Activated CD4-positive, alpha-beta T cell treated with anti-CD3 and anti-CD28 coated beads, Interleukin-2, Interleukin-4, amounts not matched to agents 100 ng/mL and 50 ng/mL, durations not matched to agents 16 hours and 8 hours (primary cell): ENCODE measurements at places on chromosomes 7 and 10.

- DNase-seq = peak; percentile 11
Measured at GRCh38 chr7:101816595-101817470, 593 bp upstream of the CUX1 start.

GRCh38 chr10:128417826-128418225 is 291.6 kb upstream of the MKI67 start:
- DNase-seq = no peak

DNA sequence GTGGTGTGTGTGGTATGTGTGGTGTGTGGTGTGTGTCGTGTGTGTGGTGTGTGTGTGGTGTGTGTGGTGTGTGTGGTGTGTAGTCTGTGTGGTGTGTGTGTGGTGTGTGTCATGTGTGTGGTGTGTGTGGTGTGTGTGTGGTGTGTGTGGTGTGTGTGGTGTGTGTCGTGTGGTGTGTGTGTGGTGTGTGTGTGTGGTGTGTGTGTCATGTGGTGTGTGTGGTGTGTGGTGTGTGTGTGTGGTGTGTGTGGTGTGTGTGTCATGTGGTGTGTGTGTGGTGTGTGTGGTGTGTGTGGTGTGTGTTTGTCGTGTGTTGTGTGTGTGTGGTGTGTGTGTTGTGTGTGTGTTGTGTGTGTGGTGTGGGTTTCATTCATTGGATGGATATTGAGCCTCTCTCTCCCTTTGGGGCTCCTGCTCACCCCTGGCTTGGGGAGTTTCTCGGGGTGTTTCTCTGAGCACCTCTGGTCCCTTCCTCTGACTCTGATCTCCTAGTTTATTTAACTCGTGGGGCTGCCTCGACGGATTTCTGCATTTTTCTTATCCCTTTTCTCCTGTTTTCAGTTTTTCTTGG is 145.8 kb downstream of the DNAJB6 start:
- DNase-seq = no peak

DNA sequence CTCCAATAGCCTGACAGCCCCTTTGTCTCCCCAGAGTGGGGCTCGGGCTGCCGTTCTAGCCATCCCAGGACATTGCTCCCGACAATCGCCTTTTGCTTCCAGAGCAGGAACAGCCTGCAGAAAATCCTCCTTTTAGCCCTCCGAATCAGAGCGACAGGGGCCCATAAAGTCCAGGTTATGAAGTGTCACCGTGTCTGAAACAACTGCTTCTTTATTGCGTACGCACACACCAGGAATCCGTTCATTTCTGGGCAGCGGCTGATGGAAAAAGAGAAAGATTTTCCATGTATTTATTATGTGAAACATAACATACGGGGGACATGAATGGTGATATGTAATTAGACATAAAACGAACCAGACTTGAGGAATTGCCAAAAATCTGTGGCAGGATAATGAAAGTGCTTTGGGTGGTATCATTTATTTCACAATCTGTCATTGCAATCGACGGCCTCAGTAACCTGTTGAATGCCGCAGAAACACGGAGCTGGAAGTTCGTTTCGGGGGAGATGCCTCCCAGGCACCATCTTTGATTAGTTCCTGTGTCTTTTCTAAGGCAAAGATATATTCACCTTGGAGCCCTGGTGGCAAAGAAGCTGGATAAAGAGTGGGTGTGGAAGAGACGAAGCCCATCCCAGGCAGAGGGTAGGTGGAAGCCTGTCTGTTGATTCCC is 48.1 kb downstream of the FAM241B start:
- DNase-seq = no peak

- DNase-seq = no peak
Measured at GRCh38 chr7:1937252-1937605, 267.2 kb downstream of the ELFN1 start.

DNA sequence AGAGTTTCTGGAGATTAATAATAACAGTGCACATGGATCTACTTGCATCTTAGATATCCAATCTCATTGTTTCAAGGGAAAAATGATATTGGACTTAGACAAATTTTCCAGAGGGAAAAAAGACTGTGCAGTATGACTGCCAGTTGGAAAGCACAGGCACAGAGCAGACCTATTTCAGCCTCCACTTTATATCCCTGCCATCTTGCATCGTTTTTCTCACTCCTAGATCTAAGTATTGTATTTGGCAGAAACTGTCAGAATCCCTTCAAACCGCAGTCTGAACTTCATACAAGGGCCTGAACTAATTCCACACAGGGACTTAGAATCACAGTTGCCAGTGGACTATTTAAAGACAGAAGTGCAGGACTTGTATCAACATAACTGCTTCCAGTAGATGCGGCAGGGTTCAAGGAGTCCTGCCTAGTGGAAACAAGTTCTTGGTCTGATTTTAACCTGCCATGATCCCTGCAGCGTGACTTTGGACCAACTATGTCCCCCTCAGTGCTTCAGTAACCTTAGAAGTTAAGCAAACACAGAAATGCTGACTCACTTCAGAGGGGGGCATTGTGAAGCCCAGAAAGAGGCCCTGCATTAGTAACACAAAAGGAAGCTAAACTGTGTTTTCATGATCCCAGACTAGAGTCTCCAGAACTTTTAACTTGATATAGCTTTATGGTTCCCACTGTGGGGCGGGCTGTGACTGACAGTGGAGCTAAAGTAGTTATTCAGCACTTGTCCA is 95.7 kb upstream of the PALS2 start:
- DNase-seq = no peak
